Right atrium auricular region (tissue), 2 donors: ENCODE measurements at places on chromosomes 12 and 14. TPM values are rescaled to one million over a fixed set of nuclear protein-coding genes. Genes with fewer than 3 reads are reported as not detected.

COA8 gene
- total RNA-seq = 21.3 TPM

REM2 gene
- not detected for total RNA-seq

UTP20 gene
- total RNA-seq = 5.8 TPM

SMAGP gene
- total RNA-seq = 2.3 TPM

KIAA0586 gene
- 11.9 TPM for total RNA-seq

GRCh38 chr12:57964421-57964820, 23.1 kb downstream of the ATP23 start:
- DNase-seq = no peak
- no peak overlapping the region for H3K4me3 ChIP-seq
- H3K27ac ChIP-seq = no peak overlapping the region
- H3K36me3 ChIP-seq = no peaks in the 10 kb centered on the region
- no peaks in the 10 kb centered on the region for H3K27me3 ChIP-seq

DNA sequence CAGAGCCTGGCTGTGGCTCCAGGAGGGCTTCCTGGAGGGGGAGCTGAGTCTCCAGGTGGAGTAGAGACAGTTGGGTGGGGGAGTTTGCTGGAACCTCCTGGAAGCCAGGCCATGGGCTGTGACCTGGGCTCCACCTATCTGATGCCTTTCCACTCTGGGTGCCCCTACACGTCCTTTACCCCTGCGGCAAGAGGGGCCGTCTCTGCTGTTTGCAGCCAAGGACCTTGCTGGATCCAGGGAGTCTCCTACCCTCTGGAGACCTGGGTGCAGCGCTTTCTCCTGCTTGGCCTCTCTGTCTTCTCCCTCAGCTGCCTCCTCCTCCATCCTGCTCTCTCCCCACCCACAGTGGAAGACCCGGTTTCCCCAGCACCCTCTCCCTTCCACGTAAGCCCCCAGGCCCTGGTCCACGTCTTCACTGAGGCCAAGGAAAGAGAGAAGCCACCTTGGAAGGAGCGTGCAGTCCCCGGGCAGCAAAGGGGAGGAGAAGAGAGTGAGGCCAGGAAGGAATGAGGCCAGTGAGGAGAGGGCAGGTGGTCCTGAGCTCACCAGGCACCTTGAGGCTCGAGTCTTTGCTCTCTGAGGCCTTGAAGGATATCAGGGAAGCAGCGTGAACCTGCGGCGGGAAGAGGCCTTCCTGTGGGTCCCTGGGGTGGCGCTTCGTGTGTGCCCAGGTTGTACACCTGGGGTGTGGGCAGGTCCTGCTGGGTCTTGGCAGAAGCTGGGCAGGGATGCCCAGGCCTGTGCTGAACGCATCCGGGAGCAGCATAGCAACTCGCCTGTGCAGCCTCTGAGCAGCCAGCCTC, 294.3 kb upstream of the RTL1 start:
- H3K4me1 ChIP-seq = no peaks in the 10 kb centered on the region
- no peak overlapping the region for H3K4me3 ChIP-seq
- H3K27me3 ChIP-seq = no peaks in the 10 kb centered on the region

DNA sequence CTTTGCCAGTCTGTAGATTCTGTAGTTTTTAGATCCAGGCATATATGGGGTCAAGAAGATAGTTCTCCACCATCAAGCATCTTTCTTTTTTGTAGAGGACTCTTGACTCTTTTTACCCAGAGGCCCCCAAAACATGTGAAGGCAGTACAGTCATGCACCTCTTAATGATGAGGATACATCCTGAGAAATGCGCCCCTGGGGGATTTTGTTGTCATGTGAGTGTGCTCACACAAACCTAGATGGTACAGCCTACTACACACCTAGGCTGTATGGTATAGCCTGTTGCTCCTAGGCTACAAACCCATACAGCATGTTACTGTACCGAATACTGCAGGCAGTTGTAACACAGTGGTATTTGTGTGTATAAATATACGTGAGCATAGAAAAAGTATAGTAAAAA, 23.0 kb downstream of the EVL start:
- H3K4me1 ChIP-seq = no peaks in the 10 kb centered on the region
- DNase-seq = no peak
- no peak overlapping the region for H3K27ac ChIP-seq
- no peaks in the 10 kb centered on the region for H3K36me3 ChIP-seq
- H3K27me3 ChIP-seq = no peaks in the 10 kb centered on the region
